Motor neuron (in vitro differentiated cells): ENCODE measurements at places on chromosomes 6 and 20.

GRCh38 chr6:14925025-14925698, 320.7 kb upstream of the JARID2 start:
- ATAC-seq = no peak

DNA sequence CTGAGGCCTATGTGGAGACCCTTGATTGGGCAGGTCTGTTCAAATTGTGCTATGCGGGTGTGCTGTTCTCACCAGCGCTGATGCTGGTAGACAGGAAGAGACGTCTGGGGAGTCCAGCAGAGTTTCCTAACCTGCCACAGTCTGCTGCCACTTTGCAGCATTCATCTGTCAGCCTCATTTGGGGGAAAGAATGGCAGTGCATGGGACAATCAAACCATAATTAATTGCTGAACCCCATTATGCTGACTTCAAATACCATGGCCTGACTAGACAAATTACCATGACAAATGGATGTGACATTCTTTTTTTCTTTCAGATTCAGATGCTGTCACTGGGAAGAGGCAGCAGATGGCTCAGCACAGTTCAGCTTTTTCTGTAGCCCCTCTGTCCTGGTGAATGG, 171.4 kb upstream of the SYNDIG1 start:
- ATAC-seq = peak; percentile 73

- ATAC-seq = peak; percentile 82
These were observed 99.9 kb downstream of the CAP2 start for GRCh38 chr6:17493286-17493685.

- ATAC-seq = no peak
These were observed 39.9 kb downstream of the PREX1 start for GRCh38 chr20:48787861-48788375.

GRCh38 chr20:24157213-24157612, 168.6 kb upstream of the GGTLC1 start:
- no peak for ATAC-seq

GRCh38 chr6:138593124-138593877, 94.0 kb upstream of the NHSL1 start:
- peak; percentile 95 for ATAC-seq

DNA sequence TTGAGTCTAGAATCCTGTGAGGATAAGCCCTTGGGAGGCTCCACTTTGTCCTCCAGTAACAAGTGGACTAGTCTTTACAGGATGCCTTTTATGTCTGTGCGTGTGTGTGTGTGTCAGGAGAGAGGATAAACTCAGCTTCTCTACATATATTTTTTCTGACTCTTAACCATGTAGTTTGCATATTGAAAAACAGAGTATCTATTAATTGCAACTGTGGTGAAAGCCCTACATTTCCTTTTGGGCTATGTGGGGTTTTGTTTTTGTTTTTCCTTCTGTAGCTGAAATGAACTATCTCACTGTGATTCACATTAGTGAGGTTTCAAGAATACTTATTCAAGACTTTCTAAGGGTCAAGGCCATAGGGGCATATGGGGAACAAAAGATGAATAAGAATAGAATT, 17.7 kb downstream of the TPBG start:
- no peak for ATAC-seq

- ATAC-seq = no peak
These were observed 54.2 kb downstream of the TBC1D7 start for GRCh38 chr6:13273931-13274706.

GRCh38 chr6:163756079-163756478, 341.6 kb downstream of the QKI start:
- no peak for ATAC-seq

GRCh38 chr6:161056451-161056850, 64.9 kb downstream of the MAP3K4 start:
- ATAC-seq = no peak

- ATAC-seq = no peak
These were observed 109.7 kb downstream of the AGPAT4 start for GRCh38 chr6:161164182-161164625.

- ATAC-seq = no peak
These were observed 977.7 kb upstream of the SLC35B3 start for GRCh38 chr6:9412951-9413559.

DNA sequence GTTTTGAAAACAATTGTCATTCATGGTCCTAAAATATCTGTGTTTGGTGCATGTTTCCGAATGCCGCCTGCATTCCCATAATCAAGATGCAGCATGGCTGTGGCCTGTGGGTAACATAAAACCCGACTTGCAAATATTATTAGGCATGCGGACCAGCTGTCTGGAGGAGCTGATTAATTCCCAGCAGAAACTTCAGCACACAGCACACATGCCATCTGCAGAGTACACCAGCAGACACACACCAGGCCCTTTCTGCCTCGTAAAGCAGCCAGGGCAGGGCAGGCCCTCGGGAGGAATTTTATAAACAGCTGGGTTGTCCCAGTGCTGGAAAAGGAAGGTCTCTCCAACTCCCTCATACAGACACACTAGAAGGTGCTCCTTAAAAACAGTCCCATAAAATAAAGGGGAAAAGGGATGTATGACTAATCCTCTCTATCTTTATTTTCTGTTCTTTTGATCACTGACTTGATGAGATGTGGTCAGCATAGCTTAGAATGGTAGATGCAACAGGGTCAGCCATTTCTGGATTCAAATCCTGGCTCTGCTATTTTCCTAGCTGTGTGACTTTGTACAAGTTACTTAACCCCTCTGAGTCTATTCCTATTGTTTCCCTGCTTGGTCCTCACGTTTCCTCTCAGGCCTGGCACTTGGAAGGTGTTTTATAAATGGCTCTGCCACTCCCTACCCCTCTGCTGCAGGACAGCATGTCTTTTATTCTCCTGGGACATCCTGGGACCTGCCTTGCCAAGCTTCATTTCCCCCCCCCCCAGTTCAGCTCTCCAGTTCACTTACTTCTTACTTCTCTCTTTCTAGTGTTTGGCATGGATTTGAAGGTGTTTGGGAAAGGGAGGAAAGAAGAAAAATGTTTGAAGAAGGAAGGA, 85.9 kb upstream of the TRAF3IP2 start:
- ATAC-seq = peak; percentile 96

- ATAC-seq = no peak
These were observed 215.9 kb downstream of the ZDHHC14 start for GRCh38 chr6:157596886-157597285.

GRCh38 chr20:10758446-10758845, 84.6 kb upstream of the JAG1 start:
- no peak for ATAC-seq

GRCh38 chr6:150857062-150857944, 8.2 kb upstream of the MTHFD1L start:
- ATAC-seq = peak; percentile 93

DNA sequence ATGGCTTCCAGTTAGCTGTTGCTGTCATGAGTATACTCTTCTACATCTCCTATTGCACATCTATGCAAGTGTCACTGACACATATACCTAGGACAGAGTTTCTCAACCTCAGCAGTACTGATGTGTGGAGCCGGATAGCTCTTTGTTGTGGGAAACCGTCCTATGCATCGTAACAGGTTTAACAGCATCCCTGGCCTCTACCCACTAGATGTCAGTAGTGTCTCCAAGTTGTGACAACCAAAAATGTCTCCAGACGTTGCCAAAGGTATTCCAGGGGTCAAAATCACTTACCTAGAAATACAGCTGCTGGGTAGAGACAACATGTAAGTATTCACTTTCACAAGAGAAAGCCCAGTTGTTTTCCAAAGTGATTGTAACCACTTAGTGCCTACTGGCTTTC, 637.6 kb downstream of the RNF144B start:
- peak; percentile 59 for ATAC-seq

GRCh38 chr6:56370561-56371211, 123.3 kb upstream of the COL21A1 start:
- peak; percentile 56 for ATAC-seq

- ATAC-seq = no peak
These were observed 82.9 kb downstream of the PDE10A start for GRCh38 chr6:165580136-165580535.

DNA sequence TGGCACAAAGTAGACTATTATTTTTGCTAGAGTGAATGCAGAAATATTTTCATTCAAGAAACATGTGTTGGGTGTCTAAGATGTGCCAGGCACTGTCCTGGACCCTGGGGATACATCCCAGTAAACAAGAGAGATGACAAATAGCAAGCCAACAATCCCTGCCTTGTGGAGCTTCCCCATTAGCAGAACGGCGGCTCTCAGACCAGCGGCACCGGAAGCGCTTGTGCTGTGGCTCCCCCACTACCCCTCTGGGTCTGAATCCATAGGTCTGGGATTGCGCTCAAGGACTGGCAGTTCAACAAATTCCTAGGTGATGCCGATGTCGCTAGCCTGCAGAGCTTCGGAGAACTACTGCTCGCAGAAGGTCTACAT, 98.5 kb upstream of the AGPAT4 start:
- ATAC-seq = no peak

DNA sequence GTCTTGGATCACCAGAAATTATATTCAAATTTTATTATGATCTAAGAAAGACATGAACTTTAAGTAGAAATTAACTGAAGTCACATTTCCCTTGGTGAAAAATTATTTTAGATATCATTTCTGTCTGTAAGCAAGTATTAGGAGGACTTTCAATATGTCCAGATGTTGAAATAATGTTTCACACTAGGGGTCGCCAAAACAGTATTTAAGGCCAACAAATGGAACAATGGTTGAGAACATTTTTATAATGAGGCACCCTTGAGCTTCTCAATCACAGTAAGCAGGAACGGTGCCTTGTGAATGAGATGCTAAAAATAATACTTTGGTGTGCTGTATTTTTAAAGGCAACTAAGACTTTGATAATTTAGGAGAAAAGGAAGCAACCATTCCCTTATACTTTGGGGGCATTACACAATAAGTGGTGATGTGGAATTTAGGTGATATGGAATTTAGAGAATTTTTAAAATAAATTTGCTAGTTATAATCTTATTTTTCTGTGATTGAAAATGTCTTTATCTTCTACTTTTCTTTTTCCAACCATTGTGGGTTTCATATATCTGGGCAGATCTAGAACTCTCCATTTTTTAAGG, 9.6 kb upstream of the SF3B5 start:
- peak; percentile 77 for ATAC-seq

- no peak for ATAC-seq
These were observed 12.3 kb downstream of the PMEPA1 start for GRCh38 chr20:57697543-57697942.

DNA sequence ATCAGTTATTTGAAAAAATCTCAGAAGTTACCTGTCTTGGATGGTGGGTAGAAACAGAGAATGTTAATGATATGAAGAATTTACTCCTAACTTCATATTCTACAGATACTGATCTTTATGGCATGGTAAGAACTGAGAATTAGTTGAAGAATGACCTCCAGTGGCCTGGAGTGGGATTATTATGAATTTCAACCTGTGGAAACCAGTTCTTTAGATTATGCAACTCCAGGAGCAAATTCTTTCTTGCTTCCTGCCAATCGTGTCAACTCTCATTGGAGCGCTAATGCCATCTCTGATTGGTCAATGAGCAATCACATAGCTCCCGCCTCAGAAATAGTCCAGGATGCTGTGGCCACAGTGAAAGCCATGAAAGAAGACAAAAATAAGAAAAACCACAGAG, 40.6 kb downstream of the LYRM2 start:
- peak; percentile 93 for ATAC-seq

DNA sequence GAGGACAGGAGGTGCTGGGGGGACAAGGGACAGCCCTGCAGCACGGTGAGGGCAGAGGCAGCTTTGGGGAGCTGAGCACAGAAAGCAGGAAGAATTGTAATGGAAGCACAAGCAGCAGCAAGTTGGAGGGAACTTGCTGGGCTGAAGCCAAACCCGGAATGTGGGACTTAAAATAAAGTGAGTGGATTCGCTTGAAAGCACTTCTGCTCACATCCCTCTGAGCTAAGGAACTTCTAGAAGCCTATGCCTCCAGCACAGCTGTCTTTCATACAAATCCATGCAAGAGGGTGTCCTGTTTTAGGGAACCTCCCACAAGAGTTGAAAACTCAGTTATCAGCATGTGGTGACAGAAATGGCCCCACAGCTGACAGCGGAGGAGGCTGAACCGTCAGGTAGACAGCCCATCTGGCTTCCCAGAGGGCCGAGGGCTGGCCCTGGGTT, 71.4 kb upstream of the MLN start:
- ATAC-seq = no peak

- peak; percentile 26 for ATAC-seq
These were observed 23.8 kb downstream of the MYT1 start for GRCh38 chr20:64188091-64188490.

- no peak for ATAC-seq
These were observed 31.3 kb downstream of the TRMT11 start for GRCh38 chr6:126017668-126018067.

- ATAC-seq = no peak
These were observed 89.4 kb downstream of the SLC24A3 start for GRCh38 chr20:19301843-19302242.

GRCh38 chr6:2497922-2498623, 252.6 kb downstream of the MYLK4 start:
- ATAC-seq = peak; percentile 96

DNA sequence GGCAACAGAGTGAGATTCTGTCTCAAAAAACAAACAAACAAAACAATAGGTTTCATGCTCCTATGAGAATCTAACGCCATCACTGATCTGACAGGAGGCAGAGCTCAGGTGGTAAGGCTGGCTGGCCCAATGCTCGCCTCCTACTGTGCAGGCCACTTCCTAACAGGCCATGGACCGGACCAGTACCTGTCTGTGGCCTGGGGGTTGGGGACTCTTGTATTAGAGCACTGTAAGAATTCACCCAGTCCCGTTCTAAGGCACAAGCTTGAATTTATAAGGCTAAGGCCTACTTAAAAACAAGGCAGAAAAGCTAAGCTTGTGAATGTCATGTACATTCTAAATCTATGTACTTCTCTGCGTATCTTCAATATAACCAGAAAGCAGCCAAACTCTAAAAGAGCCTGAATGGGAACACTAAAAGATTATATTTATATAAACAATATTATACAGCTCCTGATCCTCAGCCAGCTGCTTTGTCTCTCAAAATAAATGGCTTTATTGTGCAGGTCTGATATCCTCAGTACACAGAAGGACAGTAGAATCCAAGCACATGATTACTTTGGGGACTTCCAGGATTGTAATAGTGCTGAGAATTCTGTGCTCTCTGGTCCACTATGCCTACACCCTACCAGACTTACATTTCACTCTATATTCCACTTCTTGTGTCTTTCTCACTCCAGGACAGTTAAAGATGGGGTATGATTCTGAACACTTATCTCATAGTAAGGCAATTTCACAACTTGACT, 64.5 kb upstream of the DST start:
- ATAC-seq = no peak

GRCh38 chr6:44156494-44157151, 2.0 kb upstream of the CAPN11 start:
- no peak for ATAC-seq

DNA sequence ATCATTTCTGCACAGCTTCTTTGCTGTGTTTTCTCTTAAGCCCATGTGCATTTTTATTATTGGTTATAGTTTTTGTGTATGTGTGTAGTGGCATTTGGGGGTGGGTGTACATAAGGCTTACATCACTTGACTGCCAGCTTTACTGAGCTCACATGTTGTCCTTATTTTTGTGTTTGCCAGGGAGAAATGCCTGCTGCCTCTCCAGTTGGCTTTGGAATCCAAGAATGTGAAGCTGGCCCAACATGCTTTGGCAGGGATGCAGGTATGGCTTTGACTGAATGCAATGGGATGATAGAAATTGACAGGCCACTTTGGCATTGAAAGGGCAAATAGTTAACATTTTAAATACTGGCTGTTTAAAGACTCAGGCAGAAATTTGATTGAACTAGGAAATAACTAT, 11.4 kb downstream of the PBOV1 start:
- no peak for ATAC-seq

GRCh38 chr6:163876391-163876790, 461.9 kb downstream of the QKI start:
- ATAC-seq = no peak

GRCh38 chr20:382291-383115, 1.9 kb downstream of the TRIB3 start:
- ATAC-seq = peak; percentile 37
